Urinary bladder (tissue), 4 donors: ENCODE measurements at places on chromosomes 2 and 18. TPM values are rescaled to one million over a fixed set of nuclear protein-coding genes. Genes with fewer than 3 reads are reported as not detected.

Gene DOK6
- polyA plus RNA-seq = 9.0 TPM

GRCh38 chr2:20614201-20615067, 36.5 kb downstream of the HS1BP3 start:
- DNase-seq = no peak

DNA sequence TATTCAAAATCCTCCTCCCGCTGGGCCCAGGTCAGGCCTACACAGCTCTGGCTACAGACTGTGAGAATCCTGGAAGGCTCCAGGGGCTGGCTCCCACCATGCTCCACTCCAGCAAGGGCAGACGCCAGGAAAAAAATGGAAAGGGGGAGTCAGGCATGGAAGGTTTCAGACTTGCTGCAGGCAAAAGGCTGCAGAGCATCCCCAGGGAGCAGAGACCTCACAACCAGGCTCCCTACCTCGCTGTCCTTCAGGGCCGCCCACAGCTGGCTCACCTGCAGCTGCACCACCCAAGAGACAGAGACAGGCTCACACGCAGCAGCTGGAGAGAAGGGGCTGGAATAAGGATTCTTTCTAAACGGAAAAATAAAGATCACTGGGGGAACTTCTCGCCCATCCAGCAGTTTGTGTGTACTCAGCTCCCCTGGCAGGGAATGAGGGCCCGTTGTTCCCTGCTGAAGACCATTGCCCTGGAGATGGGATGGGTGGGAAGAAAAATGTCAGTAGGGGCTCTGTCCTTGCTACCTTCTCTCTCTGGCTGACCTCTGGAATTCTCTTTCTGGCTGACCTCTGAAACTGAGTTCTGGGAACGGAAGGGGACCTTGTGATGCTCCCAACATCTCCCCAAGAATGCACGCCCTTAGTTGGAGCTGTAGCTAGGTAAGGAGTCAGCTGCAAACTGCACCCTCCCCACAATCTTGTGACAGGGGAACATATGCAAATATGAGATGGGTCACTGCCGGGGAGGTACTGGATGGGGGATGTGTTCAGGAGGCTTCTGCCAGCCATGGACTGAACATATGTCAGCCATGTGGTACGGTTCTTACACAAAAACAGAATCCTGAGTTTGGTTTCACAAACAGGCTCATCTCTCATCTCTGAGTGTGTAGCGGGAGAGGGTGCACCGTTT, 34.5 kb downstream of the BCL2 start:
- no peak for DNase-seq

Gene CD8B
- 0.82 TPM for polyA plus RNA-seq

GRCh38 chr2:232139171-232139594, 177.7 kb downstream of the DIS3L2 start:
- DNase-seq = no peak

- DNase-seq = no peak
Measured at GRCh38 chr18:65601775-65602174, 149.0 kb upstream of the CDH7 start.

GRCh38 chr2:85593023-85593422, 2.5 kb upstream of the RNF181 start:
- DNase-seq = no peak

Gene STRN
- polyA plus RNA-seq = 8.2 TPM

DNA sequence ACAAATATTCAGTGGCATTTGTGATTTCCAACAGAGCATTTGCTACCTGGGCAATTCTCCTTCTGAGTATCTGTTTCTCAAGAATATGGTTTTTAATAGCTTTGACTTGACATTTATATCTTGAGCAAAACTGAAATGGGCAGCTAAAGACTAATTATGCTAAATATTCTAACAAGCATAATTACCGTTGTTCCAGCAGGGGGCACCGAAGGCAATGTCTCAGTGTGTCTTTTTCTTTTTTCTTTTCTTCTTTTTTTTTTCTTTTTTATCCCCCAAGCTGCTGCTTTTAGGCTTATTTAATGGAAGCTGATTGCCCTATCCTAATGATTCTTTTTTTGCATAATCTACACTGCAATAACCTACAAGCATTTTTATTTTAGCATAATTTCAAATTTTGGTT, 138.9 kb upstream of the NABP1 start:
- no peak for DNase-seq

Gene SKOR2
- not detected for polyA plus RNA-seq

DNA sequence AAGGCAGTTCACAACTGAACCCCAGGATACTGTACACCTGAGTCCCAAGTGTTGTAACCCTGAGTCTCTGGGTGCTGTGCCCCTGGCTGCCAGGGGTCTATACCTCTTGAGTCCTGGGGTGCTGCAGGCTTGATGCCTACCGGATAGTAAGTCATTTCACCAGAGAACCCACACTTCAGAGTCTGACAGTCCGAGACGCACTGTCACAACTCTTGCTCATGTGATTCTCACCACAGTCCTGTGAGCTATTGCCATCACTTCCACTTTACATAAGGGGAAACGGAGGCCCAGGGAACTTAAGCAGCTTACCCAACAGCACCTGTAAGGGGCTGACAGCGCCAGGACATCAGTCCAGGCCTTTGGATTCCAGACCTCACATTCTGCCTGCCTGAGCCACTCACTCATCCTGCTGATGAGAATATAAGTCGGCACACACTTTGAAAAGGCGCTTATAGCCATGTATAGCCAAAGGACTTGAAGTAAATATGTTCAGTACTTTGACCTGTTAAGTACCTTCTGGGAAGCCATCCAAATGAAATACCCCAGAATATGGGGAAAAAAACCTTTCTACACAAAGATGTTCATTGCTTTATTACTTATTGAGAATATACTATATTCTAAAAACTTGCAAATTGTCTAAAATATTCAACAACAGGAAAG, 180.7 kb upstream of the ID2 start:
- no peak for DNase-seq

DNA sequence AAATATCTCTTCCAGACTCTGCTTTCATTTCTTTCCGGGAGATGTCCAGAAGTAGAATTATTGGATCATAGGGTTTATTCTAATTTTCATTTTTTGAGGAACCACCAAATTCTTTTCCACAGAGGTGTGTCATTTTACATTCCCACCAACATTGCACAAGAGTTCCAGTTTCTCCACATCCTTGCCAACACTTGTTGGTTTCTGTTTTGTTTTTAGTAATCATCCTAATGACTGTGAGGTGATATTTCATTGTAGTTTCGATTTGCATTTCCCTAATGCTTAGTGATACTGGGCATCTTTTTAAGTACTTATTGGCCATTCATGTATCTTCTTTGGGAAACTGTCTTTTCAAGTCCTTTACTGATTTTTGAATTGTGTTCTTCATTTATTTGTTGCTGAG, 513.1 kb downstream of the PARD3B start:
- no peak for DNase-seq

- DNase-seq = no peak
Measured at GRCh38 chr18:40841467-40841866, 1113.6 kb upstream of the PIK3C3 start.

Gene SFTPB
- not detected for polyA plus RNA-seq

DNA sequence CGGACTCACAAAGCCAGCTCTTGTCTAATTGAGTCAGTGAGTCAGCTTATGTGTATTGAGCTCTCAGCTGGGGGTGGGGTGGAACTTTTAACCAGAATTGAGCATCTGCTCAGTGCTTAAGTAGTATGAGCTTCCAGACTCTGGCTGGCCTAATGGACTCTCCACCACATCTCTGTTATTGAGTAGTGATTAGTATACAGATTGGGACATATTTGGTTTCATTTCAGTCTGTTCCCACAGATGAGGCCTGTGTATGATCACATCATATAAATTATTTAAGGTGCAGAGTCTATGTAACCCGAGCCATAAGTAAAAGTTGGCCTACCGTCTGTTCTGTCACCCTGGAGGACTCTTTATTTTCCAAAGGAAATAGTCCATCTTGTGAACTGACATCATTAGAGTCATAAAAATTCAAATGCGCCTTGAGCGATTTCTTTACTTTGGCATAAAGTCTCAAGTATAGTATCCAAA, 152.1 kb downstream of the THSD7B start:
- DNase-seq = peak; percentile 33

Gene DSC3
- 1.7 TPM for polyA plus RNA-seq

- DNase-seq = no peak
Measured at GRCh38 chr2:46236006-46236875, 61.0 kb upstream of the EPAS1 start.

DNA sequence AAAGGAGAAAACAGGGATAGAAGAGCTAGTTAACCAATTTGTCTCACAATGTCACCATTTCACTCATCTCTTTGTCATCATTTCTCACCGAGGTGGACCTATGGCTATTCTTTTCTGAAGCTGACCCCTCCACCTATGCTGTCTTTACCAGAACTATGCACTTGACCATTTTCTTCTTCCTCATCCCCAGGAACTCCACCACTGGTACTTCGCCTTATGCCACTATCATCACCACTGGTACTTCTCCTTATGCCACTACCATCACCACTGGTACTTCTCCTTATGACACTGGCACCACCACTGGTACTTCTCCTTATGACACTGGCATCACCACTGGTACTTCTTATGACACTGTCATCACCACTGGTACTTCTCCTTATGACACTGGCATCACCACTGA, 745.8 kb upstream of the CHAC2 start:
- no peak for DNase-seq

- no peak for DNase-seq
Measured at GRCh38 chr18:22470248-22471235, 52.8 kb upstream of the CTAGE1 start.

Gene LIPG
- 0.85 TPM for polyA plus RNA-seq

Gene IL1R1
- polyA plus RNA-seq = 72.7 TPM

DNA sequence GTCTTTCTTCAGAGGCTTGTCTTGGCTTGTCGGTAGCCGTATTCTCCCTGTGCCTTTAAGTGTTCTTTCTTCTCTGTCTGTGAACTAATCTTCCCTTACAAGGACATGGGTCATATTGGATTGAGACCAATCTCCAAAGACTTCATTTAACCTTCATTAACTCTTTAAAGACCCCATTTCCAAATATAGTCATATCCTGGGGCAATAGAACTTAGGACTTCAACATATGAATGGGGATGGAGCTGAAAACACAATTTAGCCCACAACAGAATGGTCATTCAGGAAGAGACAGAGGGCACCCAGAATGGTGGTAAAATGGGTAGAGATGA, 82.1 kb upstream of the TANK start:
- no peak for DNase-seq

GRCh38 chr18:12849548-12849947, 34.5 kb downstream of the PTPN2 start:
- no peak for DNase-seq

Gene PARD3B
- 9.1 TPM for polyA plus RNA-seq

Gene GPR75
- 0.81 TPM for polyA plus RNA-seq

Gene STARD6
- not detected for polyA plus RNA-seq

Gene ME2
- 30.9 TPM for polyA plus RNA-seq

Gene CNDP1
- 0.20 TPM for polyA plus RNA-seq

DNA sequence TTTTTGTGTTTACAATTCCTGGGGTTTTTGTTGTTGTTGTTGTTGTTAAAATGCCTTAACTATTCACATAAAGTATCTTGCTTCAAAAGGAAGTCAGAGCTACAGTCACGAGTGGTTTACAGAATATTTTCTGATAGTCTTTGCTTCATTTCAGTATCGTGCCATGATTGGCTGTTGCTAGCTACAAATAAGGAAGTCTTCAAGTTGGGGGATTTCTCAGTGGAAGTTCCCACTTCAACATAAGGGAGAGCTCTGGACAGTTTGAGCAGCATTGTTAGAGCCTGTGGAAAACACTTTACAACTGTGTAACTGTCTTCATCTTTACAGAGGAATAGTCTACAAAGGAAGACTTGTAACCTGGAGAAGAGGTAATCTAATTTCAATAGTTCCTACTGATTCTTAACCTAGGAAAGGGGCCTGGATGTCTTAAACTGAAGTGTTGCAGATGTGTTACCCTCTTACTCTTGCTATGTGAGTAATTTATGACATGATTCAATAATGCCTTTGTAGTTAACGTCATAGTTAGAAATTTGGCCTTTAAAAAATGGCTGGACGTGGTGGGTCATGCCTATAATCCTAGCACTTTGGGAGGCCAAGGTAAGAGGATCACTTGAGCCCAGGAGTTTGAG, 23.4 kb upstream of the TANK start:
- no peak for DNase-seq

- no peak for DNase-seq
Measured at GRCh38 chr2:219596954-219597551, 604 bp upstream of the STK11IP start.

Gene WIPF1
- 45.0 TPM for polyA plus RNA-seq

Gene TRAPPC12
- 68.6 TPM for polyA plus RNA-seq

GRCh38 chr2:167988296-167988695, 259.1 kb downstream of the STK39 start:
- no peak for DNase-seq

Gene MTHFD2
- 71.6 TPM for polyA plus RNA-seq

- DNase-seq = no peak
Measured at GRCh38 chr2:182606728-182607681, 109.1 kb upstream of the DNAJC10 start.

DNA sequence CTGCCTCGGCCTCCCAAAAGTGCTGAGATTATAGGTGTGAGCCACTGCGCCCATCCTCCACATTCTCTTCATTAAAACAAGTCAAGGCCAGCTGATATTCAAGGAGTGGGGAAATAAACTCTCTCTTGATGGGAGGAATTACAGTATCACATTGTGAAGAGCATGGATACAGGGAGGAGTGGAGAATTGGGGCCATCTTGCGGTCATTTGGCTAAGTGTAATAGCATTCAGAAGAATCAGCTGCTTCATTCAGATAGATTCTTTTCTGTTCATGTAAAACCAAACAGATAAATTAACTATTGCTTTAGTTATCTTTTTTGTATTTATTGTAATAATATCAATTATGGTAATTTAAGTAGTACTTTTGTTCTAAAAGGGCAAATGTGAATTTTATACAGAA, 156.3 kb downstream of the UBR3 start:
- no peak for DNase-seq

GRCh38 chr2:20052861-20053281, 1.4 kb upstream of the LAPTM4A start:
- DNase-seq = peak; percentile 67

- DNase-seq = no peak
Measured at GRCh38 chr2:54808661-54809060, 85.2 kb downstream of the EML6 start.

DNA sequence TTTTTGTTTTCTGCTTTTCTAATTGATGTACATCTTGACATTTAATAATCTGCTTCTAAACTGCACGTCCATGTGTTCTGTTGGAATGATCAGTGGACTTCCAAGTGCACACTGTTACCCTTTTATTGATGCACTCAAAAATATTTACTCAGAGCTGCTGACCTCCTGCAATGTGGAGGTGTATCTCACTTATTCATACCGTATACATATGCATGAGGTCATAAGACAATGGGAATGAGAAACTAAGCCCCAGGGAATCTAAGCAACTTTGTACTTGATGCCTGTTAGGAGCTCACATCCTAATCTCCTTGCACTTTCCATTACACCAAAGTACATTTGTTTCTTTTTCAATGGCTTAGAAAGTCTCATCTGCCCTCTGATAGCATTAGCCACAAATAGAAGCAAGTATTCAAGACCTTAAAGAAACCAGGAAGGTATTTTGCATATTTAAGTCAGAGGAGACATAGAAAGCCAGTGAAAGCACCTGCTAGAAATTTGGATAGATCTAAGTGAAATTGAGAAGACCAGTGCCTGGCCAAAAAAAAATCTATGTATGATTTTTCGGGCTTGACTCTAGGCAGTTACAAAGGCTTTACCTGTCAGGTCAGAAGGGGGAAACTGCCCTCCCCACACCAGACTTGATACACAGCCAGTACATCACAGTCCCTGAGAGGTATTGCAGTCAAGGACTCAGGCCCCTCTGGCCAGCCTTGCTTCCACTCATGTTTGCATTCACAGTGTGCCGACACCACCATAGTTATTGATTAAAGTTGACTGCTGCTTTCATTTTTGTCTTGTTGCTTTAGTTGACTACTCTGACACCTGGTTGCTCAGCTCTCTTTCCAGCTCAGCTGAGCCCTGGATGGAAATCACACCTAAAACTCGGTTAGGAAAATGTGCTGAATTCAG, 391.7 kb upstream of the CYRIA start:
- no peak for DNase-seq
